Progenitor cell of endocrine pancreas (in vitro differentiated cells): ENCODE measurements at places on chromosomes 12 and 14.

DNA sequence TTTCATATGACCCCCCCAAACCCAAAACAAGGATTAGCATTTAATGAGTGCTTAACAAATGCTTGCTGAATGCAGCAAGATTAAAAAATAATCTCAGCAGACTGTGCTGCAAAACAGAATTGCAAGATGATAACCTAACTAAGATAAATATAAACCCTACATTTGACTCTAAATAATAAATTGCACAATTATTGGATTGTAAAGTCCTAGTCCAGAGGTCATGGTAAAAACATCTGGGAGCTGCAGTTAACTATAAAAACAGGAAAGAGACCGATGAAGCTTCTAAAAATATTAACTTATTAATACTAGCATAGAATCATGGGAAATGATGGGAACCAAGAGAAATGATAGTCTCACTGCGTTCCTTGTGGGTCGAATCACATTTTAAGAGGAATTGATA is 37.2 kb downstream of the TSHR start:
- no peak overlapping the region for H3K27ac ChIP-seq
- H3K4me3 ChIP-seq: no peak overlapping the region
- H3K27me3 ChIP-seq: peaks cover 3% of the 10 kb centered on the region
- H3K36me3 ChIP-seq: no peaks in the 10 kb centered on the region
- H3K4me1 ChIP-seq: no peaks in the 10 kb centered on the region

GRCh38 chr12:97476255-97476654 is 13.7 kb downstream of the RMST start:
- DNase-seq: no peak
- H3K4me3 ChIP-seq: no peak overlapping the region
- no peak overlapping the region for H3K27ac ChIP-seq
- no peaks in the 10 kb centered on the region for H3K36me3 ChIP-seq

DNA sequence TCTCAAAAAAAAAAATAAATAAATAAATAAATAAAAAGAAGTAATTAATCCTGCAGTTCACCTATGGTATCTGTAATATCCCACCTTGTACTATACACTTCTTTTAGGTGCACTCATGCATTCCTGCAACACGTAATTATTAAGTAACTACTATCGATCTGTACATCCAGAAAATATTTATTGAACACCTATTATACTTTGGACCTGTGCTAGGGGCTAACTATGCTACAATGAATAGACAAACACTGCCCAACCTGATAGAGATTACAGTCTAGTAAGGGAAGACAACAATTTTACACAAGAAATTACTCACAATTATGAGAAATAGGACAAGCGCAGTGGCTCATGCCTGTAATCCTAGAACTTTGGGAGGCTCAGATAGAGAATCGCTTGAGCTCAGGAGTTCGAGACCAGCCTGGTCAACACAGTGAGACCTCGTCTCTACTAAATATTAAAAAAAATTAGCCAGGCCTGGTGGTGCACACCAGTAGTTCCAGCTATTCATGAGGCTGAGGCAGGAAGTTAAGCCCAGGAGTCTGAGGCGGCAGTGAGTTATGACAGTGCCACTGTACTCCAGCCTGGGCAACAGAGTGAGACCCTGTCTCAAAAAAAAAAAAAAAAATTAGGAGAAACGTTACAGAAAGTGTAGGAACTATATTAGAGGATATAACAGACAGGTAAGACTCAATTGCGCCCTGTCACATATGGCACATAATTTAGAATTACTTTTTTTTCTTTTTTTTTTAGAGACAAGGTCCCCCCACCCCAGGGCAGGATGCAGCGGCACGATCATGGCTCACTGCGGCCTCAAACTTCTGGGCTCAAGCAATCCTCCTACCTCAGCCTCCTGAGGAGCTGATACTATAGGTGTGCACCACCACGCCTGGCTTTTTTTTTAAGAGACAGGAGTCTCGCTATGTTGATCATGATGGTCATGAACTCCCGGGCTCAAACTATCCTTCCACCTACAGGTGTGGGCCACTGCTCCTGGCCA is 1.2 kb downstream of the NRDE2 start:
- H3K4me1 ChIP-seq: peaks cover 9% of the 10 kb centered on the region
- no peak for DNase-seq
- peaks cover 2% of the 10 kb centered on the region for H3K36me3 ChIP-seq
- H3K27me3 ChIP-seq: peaks cover 8% of the 10 kb centered on the region
- H3K4me3 ChIP-seq: peak overlapping the region; percentile 83
- peak overlapping the region; percentile 95 for H3K27ac ChIP-seq

- H3K27ac ChIP-seq: no peak overlapping the region
- peaks cover 22% of the 10 kb centered on the region for H3K36me3 ChIP-seq
- peaks cover 4% of the 10 kb centered on the region for H3K4me1 ChIP-seq
- no peak overlapping the region for H3K4me3 ChIP-seq
Observed at GRCh38 chr12:12985817-12986408, 14.2 kb downstream of the HEBP1 start.

DNA sequence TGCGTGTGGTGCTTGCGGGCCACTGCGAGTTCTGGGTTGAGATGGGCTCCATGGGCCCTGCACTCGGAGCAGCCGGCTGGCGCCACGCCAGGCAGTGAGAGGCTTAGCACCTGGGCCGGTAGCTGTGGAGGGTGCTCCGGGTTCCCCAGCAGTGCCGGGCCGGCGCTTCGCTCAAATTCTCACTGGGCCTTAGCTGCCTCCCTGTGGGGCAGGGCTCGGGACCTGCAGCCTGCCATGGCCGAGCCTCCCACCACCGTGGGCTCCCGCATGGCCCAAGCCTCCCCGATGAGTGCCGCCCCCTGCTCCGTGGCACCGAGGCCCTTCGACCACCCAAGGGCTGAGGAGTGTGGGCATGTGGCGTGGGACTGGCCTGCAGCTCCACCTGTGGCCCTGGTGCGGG is 375.7 kb downstream of the NELL2 start:
- H3K36me3 ChIP-seq: no peaks in the 10 kb centered on the region
- no peaks in the 10 kb centered on the region for H3K27me3 ChIP-seq
- H3K4me1 ChIP-seq: no peaks in the 10 kb centered on the region
- no peak overlapping the region for H3K27ac ChIP-seq
- H3K4me3 ChIP-seq: no peak overlapping the region
- no peak for DNase-seq

DNA sequence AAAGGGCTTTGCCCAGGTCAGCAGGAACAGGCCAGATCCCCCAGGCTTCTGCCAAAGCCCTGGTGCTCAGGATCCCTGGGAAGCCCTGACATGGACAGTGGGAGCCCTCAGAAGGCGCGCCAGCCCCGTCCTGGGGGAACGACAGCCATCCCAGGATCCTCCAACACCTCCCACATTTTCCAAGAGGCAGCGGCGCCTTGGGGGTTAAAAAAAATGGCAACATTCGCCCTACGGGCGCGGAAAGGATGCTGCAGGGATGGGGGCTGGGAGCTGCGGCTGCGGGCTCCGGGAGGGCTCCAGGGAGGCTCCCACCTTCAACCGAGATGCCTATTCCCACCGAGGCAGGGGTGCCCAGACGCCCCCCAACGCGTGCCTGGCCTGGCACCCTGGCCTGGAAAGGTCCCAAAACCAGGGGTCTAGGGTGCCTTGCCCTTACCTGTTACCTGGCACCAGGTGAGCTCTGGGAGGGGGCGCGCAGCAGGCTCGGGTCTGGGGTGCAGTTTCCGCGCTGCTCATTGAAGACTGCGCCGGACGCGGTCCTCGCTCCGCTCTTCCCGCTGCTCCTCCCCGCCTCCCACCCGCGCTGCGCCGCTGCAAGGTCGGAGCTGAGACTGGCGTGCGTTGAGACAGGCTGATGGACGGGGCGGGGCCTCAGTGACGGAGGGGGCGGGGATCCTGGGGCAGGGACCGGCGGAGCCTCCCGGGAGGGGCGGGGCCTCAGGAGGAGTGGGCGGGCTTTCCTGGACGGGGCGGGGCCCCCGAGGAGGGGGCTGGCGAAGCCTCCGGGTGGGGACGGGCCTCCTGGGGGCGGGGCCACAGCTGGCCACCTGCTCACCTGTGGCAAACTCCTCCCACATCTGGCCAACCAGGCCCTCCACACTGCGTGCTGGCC is at the start of gene ABCB9:
TSS of gene ABCB9 (minus strand) at position 613 of the 892 bp plus-strand sequence. CDS start 6,228 bp downstream, outside the sequence.
- DNase-seq: peak; percentile 96
- H3K27ac ChIP-seq: no peak within 1 kb of the TSS
- peaks cover 5% of the 10 kb centered on the region for H3K27me3 ChIP-seq
- no peaks in the 10 kb centered on the region for H3K36me3 ChIP-seq
- peak within 1 kb of the TSS; percentile 64 for H3K4me3 ChIP-seq
- peaks cover 1% of the 10 kb centered on the region for H3K4me1 ChIP-seq

DNA sequence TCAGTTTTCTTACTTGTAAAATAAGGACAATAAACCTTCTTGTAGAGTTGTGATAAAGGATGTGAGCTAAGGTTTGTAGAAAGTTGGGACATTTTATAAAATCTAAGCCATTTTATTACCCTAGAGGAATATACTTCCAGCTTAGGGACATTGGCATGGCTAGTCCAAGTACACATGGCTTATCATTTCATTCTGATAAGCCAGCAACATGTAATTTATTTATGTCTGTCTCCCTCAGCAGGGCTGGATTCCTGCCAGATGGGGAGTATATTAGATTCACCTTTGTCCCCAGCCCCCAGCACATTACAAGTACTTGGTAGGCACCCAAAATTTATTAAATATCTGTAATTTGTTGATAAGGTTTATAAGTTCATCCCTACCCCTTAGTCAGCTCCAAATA is 6.3 kb upstream of the ATG14 start:
- no peaks in the 10 kb centered on the region for H3K27me3 ChIP-seq
- no peaks in the 10 kb centered on the region for H3K4me1 ChIP-seq
- H3K36me3 ChIP-seq: no peaks in the 10 kb centered on the region
- no peak overlapping the region for H3K4me3 ChIP-seq

GRCh38 chr12:130988751-130989150 is 35.0 kb downstream of the ADGRD1 start:
- no peak for DNase-seq
- H3K27me3 ChIP-seq: peaks cover 3% of the 10 kb centered on the region
- H3K4me1 ChIP-seq: peaks cover 11% of the 10 kb centered on the region
- no peaks in the 10 kb centered on the region for H3K36me3 ChIP-seq
- no peak overlapping the region for H3K27ac ChIP-seq
- H3K4me3 ChIP-seq: no peak overlapping the region

- H3K4me3 ChIP-seq: no peak overlapping the region
- no peaks in the 10 kb centered on the region for H3K27me3 ChIP-seq
- DNase-seq: no peak
- H3K4me1 ChIP-seq: no peaks in the 10 kb centered on the region
- H3K27ac ChIP-seq: no peak overlapping the region
Observed at GRCh38 chr12:83664650-83665049, 977.9 kb downstream of the TMTC2 start.

DNA sequence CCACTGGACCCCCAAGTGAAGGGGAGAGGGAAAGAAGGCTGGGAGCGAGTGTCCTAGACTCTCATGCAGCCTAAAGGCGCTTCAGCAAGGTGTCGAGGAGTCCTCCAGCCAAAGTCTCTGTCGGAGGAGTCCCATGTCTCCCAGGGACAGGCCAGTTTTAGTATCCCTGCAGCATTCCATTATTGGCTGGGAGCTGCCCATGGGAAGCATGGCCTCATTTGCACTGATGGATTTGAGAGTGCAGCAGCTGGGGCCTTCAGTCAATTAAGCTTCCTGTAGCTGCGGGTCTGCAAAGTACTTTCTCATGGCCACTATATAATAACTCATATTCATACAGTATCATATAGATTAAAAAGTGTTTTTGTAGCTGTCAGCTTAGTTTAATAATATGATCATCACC is 12.4 kb upstream of the RPH3A start:
- H3K27ac ChIP-seq: no peak overlapping the region
- no peaks in the 10 kb centered on the region for H3K4me1 ChIP-seq
- peaks cover 39% of the 10 kb centered on the region for H3K27me3 ChIP-seq
- H3K36me3 ChIP-seq: no peaks in the 10 kb centered on the region
- no peak overlapping the region for H3K4me3 ChIP-seq
- DNase-seq: no peak

DNA sequence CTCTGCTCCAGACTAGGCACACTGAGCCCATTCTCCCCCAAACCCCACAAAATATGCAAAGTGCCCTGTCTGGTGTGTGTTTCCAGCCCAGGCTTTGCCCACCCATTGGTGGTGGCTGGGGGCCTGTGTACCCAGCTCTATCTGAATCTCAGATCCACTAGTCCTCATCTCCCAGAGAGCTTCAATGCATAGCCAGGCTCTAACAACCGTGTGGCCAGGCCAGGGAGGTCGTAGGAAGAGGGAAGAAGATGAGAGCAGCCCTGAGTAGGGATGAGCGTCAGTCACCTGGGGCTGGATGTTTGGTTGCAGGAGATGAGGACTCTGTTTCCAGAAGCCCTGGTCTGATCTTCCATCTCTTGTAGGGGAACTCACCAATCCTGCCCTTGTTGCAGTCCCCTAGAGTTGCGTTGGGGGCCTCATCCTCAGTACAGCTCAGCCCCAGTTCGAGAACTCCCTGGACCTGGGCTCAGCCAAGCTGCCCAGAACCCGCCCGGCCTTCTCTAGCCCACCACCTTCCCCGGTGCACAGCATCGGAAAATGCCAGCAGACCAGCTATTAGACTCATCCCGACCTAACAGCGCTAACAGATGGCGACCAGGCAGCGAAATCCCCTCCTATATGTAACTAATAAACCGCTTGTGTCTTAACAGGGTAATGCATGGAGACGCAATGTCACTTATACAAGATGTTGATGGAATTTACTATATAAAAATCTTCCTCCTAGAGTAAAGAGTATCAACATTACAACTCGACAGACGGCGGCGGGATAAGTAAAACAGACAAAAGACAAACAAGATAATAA is 3.2 kb upstream of the LHX5 start:
- no peak overlapping the region for H3K4me3 ChIP-seq
- no peak for DNase-seq
- H3K36me3 ChIP-seq: no peaks in the 10 kb centered on the region
- no peak overlapping the region for H3K27ac ChIP-seq
- H3K4me1 ChIP-seq: peaks cover 2% of the 10 kb centered on the region

DNA sequence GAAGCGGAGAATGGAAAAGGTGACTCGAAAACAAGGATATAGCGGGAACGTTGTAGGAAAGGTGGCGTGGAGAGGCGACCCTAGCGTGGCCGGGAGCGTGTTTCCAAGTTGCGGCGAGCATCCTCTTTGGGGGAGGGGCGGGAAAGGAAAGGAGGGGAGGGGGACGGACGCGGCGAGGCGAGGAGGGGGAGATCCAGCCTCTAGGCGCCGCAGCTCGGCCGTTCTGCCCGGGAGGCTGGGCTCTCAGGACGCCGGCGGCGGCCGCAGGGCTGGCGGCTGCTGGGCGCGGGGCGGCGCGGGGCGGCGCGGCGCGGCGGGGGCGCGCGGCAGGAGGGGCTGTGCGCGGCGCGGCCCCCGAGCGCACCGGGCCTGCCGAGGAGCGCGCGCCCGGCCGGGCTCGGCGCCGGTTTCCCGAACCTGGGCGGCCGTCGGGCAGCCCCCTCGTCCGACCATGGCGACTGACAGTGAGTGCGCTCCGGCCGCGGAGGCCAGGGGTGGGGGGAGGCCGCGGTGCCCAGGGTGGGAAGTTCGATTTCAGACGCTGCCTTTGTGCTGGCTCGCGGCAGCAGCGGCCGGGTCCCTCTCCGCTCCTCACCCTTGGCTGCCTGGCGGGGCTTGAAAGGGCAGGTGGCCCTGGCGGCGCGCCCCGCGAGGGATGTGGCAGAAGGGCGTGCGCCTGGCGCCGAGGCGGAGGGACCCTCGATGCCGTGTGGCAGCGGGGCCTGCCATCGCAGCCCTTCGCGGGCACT is 50.3 kb downstream of the SNAPC1 start:
- peak; percentile 41 for DNase-seq
- peaks cover 1% of the 10 kb centered on the region for H3K4me1 ChIP-seq
- peaks cover 77% of the 10 kb centered on the region for H3K27me3 ChIP-seq
- H3K4me3 ChIP-seq: peak within 1 kb of the TSS; percentile 79

GRCh38 chr14:96565811-96566210 is 63.6 kb downstream of the PAPOLA start:
- DNase-seq: no peak
- H3K4me3 ChIP-seq: no peak overlapping the region
- H3K4me1 ChIP-seq: no peaks in the 10 kb centered on the region
- no peak overlapping the region for H3K27ac ChIP-seq
- H3K36me3 ChIP-seq: peaks cover 15% of the 10 kb centered on the region
